ENCODE measurements at places on chromosomes 2 and 18.
A peak's percentile ranks its signal among the peaks of the same experiment; 100 is the strongest.

DNA sequence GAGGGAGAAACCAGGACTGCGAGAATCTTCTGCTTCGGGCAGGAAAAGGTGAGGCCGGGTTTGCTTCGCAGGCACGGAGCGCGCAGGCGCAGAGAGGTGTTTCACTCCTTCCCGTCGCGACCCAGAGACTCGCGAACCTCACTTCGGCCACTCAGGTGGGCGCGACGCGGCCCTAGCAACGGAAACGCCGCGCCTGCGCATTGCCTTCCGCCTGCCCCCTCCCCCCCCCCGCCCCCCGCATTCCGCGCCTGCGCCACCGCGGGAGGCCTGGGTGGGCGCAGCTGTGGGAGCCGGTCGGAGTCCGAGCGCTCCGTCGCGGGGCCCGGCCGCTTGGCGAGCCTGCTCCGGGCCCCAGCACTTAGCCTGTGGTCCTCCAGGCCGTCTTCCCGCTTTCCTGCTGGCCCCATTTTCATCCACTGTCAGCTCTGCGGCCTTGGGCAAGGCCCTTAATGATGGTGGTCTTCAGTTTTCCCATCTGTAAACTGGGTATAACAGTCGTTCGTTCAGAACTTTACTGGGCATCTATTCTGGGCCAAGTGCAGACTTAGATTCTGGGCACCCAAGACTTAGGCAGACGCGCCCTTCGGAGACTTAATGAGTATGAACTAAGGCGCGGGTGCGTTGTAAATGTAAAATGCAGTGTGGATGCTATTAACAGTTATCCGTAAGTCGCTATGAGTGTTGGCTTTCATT lies 62.1 kb upstream of the ACKR3 start:
- DNase-seq, result peak; percentile 37

- peak; percentile 51 for DNase-seq
Measured at GRCh38 chr18:50297621-50298442, 10.3 kb upstream of the CXXC1 start.

DNA sequence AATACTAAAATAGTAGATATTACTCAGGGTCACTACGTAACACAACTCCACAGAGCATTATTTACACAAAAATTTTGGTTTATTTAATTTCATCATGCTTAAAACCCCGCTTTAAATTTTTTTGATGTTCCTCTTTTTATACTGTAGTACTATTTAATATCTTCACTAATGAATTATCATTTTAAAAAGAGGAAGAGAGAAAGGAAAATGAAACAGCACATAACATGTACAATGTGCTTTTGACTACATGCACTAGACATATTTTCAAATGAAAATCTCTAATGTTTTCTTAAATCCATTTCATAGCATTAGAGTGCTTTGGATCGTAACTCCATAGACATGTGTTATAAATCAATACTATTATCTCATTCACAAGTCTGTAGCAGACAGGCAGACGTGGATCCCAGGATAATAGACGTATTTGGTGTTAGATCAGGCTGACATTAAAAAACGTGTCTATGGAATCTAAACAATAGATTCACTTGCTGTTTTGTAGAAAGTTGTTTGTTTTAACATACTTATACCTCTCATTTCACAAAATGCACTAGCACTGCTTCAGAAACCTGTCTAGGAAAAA lies 897.0 kb downstream of the CPS1 start:
- no peak for DNase-seq

DNA sequence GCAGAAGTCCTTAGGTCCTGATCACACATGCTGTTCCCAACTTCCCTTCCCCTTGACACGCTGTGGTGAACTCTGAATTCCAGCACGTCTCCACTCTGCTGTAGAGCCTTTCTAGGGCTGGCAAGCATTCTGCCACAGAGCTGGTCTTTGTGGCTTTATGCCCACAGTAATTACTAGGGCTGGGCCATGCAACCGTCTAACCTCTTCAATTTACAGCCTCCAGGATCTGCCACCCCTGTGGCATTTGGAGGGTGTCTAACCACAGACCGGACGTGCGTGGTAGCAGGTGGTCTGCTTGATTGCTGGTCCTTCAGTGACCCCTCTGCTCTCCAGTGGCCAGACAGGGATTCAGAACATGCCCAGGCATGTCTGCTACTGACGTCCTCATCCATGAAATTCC lies 43.1 kb upstream of the TGFA start:
- no peak for DNase-seq

GRCh38 chr2:235333076-235333475 lies 160.8 kb upstream of the AGAP1 start:
- DNase-seq, result no peak

DNA sequence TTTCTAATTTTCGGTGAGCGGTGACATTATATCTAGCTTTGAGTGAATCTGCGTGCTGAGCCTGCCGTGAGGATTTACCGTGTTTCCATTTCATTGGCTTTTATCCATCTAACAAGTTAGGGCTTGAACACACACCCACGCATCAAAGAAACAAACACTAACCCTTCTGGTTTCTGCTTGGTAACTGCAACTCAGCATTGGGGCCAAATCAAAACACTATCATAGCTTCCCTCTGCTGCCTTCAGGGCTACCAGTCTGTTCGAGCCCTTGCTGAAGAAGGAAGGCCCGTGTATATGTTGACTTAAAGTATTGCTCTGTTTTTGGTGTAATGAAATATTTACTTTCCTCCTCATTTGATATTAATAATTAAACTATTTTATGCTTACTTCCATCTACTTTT lies 227.2 kb downstream of the PHLPP1 start:
- no peak for DNase-seq

GRCh38 chr2:240165034-240165433 lies 24.6 kb upstream of the OTOS start:
- DNase-seq, result no peak

- no peak for DNase-seq
Measured at GRCh38 chr2:219775506-219775905, 148.1 kb downstream of the SLC4A3 start.

- DNase-seq, result no peak
Measured at GRCh38 chr2:33380001-33380609, 96.3 kb upstream of the RASGRP3 start.

DNA sequence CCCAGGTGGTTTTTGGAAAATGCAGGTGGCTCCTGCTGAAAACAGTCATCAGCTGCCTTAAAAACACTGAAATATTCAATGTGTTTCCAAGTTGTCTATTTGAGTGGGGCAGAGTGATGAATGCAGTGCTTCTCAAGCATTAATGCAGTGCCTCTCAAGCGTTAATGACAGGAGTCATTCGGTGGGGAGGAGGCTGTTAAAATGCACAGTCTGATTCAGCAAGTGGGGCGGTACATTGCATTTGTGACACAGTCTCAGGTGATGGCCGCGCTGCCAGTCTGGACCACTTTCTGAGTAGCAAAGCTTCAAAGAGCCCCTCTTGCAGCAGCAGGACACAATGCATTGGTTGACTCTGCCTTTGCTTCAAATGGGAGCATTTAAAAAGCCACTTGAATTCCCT lies 231.4 kb upstream of the RGPD4 start:
- DNase-seq, result no peak

DNA sequence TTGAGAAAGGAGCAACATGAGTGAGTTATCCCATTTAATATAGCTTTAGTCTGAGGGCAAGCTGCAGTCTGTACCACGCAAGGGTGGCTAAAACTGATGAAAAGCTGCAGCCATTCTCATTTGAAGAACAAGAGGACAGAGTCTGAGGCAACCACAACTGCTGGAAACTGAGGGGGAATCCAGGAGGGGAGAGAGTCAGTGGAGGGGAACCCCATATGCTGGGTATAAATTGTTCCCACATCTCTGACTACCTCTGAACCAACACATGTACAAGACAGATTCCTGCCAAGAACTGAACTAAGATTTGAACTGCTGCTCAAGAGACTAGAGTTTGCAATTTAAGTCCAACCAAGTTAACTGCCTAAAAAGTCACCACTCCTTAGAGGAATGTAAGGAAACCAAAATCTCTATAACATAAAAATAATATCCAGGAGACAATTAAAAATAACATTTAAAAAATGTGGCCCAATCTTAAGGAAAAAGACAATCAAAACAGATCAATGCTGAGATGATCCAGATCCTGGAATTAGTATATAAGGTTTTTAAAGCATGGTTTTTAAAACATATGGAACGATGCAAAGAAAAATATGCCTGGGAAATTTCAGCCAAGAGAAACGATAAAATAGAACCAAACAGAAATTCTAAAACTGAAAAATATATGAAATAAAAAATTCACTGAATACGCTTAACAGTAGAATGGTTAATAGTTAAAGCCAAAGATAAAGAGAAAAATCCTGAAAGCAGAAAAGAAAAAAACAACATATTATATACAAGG lies 11.2 kb downstream of the CWC22 start:
- DNase-seq, result no peak

DNA sequence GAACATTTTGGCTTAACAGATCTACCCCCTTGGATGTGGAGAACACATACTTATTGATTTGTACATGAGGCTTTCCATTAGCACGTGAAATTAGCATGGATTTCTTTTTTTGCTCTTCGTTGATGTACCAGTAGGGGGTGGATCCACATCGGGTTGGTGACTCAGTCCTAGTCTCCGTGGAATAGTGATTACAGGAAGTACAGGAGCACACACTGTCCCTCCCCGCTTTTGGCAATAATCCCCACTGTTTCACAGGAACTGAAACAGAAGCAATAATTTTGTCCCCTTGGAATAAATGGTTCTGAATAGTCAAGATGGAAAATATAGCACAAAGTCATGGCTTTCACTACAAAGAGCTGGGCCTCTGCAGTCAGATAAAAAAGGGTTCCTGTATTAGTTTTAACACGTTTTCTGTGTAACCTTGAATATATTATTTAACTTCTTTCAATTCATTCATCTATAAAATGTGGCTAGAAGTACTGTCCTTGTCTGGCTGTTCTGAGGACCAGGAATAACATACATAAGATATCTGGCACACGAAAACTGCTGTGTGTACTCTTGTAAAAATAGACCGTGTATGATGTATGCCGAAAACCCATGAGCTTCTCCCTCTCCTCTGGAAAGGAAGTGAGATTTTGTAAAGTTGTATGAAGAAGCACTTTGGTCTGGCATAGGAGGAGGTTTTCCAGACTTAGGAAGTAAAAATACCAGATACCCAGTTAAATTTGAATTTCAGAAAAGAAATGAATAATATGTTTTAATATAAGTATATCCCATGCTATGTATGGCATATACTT lies 229.2 kb downstream of the GALR1 start:
- no peak for DNase-seq

DNA sequence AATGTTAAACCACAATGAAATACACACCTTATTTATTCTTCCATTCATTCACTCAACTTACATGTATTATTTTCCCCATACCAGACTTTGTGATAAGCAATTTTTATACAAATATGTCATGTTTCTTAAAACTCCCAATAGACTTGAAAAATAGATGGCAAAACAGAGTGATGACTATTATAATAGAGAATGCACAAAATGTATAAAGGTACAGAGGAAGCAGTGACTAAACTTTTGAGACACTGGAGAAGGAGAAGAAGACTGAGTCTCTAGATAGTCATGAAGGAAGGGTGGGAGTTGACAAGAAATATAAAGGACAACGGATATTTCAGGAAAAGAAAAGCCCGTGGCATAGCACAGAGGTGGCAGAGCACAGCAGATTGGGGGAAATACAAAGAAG lies 198.1 kb upstream of the SLC39A10 start:
- DNase-seq, result no peak

- DNase-seq, result no peak
Measured at GRCh38 chr2:195115738-195116137, 541.3 kb upstream of the SLC39A10 start.

GRCh38 chr2:18425210-18425703 lies 135.2 kb downstream of the RDH14 start:
- no peak for DNase-seq

- no peak for DNase-seq
Measured at GRCh38 chr18:44844486-44844885, 163.8 kb downstream of the SETBP1 start.

DNA sequence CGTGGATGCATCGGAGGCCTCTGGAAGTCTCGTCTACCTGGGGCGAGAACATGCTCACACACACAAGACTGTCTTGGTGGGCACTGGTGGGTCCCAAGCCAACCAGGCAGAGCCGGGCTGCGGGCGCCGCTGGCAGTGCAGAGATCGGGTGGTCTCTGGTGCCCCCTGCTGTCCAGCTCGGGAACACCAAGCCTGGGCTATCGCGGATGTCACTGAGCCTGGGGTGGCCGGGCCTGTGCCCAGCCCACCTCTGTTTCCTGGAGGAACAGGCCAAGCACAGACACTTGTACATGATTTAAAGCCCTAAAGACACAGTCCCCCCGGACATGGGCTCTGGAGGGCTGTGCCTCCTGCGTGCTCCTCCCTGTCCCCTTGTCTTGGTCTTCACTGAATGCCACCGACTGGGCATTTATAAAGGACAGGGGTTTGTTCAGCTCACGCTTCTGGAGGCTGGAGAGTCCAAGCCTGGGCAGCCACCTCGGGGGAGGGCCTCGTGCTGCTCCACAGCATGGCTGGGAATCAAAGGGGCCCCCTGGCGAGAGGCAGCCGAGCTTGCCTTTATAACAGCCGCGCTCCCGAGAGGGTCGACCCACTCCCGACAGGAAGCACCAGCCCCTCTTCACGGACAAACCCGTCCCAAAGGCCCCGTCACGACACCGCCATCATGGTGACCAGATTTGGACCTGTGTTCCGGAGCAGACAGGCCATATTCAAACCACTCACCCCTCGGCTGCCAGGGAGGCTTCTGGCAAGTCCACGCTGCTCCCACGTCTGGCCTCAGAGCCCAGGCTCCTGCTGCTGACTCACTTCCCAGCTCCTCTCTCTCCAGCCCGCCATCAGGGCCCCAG lies 3.6 kb upstream of the OTOS start:
- peak; percentile 63 for DNase-seq

GRCh38 chr18:489244-490023 lies 11.1 kb downstream of the COLEC12 start:
- DNase-seq, result no peak

DNA sequence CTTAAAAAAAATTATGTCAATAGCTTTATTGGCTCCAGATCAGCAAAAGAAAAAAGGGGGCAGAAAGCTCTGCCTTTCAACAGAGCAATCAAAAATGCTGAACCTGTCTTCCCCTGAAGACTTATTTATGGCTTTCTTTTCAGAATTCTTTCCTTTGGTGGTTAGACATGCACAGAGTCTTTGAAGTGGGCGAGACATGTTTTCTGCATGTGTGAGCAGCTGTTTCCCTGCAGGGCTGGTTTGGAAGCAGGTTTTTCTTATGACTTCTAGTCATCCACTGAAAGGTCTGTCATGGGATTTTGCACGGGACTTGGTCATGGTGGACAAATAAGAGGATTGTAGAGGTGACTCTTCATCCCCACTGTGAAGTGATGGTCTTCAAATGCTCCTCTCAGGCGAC lies 160.3 kb downstream of the VAPA start:
- no peak for DNase-seq

- DNase-seq, result no peak
Measured at GRCh38 chr2:151161821-151162551, 99.7 kb downstream of the RBM43 start.

- no peak for DNase-seq
Measured at GRCh38 chr2:63064197-63064596, 13.6 kb downstream of the OTX1 start.

DNA sequence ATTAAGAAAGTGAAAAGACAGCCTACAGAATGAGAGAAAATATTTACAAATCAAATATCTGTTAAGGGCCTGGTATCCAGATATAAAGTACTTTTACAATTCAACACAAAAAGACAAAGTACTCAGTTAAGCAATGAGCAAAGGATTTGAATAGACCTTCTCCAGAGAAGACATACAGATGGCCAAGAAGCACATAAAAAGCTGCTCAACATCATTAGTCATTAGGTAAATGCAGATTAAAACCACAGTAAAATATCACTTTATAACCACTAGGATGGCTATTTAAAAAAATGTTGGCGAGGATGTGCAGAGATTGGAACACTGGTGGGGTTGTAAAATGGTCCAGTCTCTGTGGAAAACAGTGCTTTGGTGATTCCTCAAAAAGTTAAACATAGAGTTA lies 38.9 kb downstream of the RAB31 start:
- no peak for DNase-seq

- DNase-seq, result no peak
Measured at GRCh38 chr2:44136252-44136651, 32.4 kb upstream of the PPM1B start.
